8988T (cell line): ENCODE measurements at places on chromosomes 3 and 15.

GRCh38 chr3:109050591-109051167 is 67.3 kb downstream of the MORC1 start:
- DNase-seq = no peak

- peak; percentile 15 for DNase-seq
These were observed 2.0 kb downstream of the HHATL start for GRCh38 chr3:42700366-42701288.

- DNase-seq = peak; percentile 6
These were observed 168.8 kb upstream of the TTC14 start for GRCh38 chr3:180433152-180433551.

DNA sequence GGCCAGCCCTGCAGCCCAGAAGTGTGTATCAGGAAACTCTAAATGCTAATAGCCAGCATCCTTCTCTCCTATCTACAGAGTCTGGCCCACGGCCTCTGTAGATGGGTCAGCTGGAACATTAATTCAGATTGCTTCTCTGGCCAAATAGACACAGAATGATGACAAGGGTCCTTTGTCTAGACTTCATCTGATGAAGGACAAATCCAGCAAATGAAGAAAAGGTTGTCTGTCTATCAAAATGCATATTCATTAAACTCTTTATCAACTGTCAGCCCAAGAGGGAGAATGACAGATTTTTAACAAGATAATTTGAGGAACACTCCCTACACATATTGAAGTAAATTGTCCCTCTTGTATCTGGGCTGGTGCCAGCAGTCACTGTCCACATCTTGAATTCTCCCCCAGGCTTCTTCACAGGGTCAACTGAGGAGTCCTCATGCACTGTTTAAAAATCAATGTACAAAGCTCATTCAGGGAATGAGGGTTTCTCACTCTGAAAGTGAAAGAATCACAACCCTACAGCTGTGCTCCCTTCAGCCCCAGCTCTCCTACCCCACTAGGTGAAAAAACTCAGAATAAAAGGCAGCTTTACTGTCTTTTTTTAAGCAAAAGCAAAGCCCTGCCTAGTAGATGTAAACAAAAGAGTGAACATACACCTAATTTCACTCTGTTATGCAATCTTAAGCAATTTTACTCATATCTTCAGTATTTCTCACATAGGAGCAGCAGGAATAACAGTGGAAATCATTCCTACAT is 507.7 kb downstream of the IGSF11 start:
- DNase-seq = no peak

DNA sequence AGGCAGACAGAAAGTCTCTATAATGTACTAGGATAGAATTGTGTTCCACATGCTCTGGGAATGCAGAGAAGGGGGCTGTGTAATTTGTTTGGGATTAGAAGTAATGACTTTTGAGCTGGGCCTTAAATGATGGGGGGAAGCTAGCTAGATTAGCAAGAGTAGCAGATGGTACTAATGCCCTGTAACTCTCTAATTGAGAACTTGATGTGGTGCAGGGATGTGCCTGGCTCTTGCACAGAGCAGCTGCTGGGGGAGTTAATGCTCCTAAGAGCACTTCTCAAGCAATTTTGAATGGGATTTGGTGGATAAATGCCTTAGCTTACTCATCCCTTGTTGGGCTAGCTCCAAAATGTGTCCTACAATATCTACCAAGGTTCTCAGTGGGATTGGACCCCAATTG is 12.4 kb upstream of the SYN2 start:
- no peak for DNase-seq

DNA sequence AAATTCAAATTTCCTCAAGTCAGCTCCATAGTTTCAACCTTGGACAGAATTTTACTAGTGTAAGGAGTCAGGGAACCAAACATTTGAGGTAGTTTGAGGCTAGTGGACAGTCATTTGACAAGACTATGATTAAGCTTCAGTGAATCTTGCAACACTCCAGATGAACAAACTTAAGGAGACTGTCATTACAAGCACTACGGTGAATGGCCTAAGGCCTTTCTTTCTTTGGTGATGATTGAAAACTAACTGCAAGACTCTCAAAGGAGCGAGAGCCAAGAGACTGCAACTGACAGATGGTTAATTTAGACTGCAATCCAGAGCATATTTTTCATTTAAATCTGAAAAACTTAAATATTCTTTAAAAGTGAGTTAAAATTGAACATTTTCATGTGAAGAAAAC is 272.3 kb upstream of the NECTIN3 start:
- no peak for DNase-seq

GRCh38 chr3:195553268-195553667 is 10.1 kb upstream of the PPP1R2 start:
- no peak for DNase-seq

DNA sequence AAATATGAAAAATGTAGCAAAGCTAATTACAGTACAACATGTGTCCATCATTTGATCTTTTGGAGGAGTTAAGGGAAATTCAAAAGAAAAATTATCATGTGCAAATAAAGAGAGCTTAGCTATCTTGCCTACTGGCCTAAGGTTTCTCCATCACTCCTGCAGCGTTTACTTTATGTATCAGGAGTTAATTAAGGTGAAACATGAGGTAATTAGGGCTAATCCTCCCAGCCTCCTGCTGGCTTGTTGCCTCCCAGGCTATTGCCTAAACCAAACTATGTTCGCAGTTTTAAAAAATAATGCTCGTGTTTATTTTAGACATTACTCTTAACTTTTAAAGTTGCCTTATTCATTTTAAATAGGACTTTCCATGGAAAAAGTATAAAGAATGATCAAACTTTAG is 367.5 kb downstream of the ROBO2 start:
- DNase-seq = no peak

DNA sequence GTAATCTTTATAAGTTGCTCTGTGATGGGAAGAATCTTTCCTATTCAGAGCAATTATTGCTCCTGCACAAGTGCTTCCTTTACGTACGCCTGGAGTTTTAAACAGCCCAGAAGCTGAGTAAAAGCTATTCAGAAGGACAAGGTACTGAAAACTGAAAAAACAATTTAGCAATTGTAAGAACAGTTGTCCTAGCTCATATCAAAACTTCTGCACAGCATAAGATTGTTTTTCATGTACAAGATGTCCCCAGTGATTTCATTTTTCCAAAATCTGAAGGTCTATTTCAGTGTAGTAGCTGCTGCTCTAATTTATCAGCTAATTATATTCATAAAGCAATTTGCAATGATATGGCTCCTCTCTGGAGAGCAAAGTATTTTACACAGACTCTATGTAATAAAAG is 23.7 kb downstream of the KCNAB1 start:
- no peak for DNase-seq

GRCh38 chr3:30502742-30503073 is 103.7 kb upstream of the TGFBR2 start:
- no peak for DNase-seq

- peak; percentile 63 for DNase-seq
These were observed 87.0 kb upstream of the ALDH1L1 start for GRCh38 chr3:126267169-126267975.

DNA sequence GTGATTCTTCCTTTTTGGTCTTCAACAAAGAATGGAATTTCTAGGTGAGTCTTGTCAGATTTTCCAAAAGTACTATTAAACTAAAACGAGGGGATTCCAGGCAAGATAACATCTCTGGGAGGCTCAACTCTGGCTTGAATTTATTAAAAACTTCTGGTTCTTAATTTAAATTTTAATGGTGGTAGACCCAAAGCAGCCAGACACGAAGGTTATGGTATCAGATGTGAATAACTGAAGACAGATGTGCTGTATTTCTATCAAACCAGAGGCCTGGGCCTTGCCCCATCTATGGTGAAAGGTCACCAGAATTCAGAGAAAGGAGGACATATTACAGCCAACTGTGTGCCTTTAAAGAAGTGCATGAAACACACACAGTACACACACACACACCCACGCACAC is 283.2 kb upstream of the ICE2 start:
- DNase-seq = no peak

- no peak for DNase-seq
These were observed 622 bp downstream of the XIRP1 start for GRCh38 chr3:39191773-39192172.

GRCh38 chr3:2851361-2851760 is 258.8 kb downstream of the IL5RA start:
- no peak for DNase-seq

DNA sequence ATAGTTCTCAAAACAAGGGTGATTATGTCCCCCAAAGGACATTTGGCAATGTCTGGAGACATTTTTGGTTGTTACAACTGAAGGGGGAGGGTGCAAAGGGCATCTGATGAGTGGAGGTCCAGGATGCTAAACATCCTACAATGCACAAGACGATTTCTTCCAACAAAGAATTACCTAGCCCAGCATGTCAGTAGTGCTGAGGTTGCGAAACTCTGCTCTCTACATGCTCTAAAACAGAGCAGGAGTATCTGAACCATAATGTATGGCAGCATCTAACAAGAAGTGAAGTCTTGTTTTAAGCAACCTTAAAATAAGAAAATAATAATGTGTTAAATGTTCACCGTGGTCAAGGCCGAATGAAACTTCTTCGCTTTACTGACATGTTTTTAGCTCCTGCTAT is 7.0 kb downstream of the GYG1 start:
- no peak for DNase-seq

DNA sequence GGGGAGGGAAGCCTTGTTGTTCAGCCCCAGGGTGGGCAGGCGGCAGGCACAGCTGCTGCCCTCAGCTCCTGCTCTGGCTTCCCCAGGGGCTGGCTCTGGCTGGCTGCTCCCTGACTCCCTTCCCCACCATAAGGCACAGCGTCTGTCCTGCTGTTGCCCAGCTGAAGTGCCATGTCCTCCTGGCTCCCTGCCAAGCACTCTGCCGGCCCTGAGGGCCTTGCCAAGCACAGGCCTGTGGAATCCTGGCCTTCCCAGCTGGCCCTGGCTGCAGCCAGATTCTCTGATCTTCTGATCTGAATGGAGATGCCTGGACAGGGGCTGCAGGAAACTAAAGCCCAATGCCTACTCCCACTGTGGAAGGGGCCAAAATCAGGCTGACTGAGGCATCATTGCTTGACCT is 1.1 kb downstream of the IQCF6 start:
- DNase-seq = no peak
